Left ventricle myocardium superior (tissue), 1 donor: ENCODE measurements at places on chromosomes 2 and 18. TPM values are rescaled to one million over a fixed set of nuclear protein-coding genes. Genes with fewer than 3 reads are reported as not detected.

GRCh38 chr2:240136671-240137292, 677 bp upstream of the COPS9 start:
- DNase-seq: no peak

DNA sequence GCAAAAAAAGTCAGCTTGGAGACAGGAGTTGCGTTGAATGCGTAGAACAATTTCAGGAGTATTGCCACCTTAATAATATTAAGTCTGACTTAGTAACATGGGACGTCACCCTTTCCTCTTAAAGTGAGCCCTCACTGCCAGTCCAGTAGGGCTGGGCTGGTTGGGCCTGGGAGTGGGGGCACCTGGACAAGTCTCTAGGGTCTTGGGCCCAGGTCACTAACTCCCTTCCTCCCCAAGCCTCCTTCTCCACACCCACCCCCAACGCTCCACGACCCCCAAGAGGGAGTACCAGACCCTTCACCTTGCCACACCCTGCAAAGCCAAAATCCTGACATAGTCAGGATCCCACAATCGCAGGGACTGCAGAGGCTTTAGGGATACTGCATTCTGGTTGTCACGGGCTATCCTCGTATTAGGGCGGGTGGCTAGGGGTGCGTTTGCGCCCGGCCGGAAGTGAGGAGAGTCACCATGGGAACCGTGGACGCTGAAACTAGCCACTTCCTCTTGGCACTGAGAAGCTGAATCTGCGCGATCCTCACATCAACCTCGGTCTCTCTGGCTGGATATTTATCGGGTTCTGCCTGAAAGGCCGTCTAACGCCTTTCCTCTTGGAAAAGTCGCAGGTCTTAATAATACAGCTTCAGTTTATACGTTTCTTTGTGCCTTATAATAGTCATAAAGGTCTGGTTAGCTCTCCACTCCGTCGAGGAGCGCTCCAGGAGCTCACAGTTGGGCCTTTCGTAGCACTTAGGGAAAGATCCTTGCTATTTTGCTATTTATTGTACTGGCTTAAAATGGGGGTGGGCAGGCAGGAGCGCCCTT, 10.3 kb upstream of the CXXC1 start:
- peak; percentile 81 for DNase-seq

- no peak for DNase-seq
Observed at GRCh38 chr2:187208199-187208785, 239.8 kb downstream of the CALCRL start.

DNA sequence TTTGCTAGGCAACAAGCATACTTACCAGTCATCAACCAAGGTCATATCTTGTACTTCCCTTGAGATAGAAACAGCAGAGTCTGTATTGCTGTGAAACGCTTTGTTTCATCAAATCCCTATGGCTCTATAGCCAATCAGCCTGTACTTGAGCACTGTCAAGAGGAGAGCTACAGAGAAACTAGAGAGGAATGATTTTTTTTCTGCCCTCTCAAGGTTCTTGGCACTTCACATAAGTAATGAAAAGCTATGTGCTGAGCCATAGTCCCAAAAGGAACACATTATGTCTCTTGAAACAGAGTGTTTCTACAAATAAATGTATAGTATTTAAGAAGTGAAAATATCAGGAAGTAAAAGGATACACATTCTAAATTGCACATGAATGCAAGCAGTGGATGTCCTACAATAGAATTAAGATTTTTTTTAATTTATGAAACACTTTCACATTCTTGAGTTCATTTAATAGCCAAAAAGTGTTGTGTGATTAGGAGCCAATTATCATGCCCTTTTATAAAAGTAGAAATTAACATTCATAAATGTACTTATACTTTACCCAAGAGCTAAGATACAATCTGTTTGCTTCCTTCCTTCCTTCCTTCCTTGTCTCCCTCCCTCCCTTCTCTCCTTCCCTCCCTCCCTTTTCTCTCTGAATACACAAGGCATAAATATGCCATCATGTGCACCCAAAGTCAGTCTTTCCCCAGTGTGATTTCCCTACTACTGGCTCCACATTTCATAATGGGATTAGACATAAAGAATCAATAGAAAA, 131.8 kb downstream of the CSRNP3 start:
- no peak for DNase-seq

DNA sequence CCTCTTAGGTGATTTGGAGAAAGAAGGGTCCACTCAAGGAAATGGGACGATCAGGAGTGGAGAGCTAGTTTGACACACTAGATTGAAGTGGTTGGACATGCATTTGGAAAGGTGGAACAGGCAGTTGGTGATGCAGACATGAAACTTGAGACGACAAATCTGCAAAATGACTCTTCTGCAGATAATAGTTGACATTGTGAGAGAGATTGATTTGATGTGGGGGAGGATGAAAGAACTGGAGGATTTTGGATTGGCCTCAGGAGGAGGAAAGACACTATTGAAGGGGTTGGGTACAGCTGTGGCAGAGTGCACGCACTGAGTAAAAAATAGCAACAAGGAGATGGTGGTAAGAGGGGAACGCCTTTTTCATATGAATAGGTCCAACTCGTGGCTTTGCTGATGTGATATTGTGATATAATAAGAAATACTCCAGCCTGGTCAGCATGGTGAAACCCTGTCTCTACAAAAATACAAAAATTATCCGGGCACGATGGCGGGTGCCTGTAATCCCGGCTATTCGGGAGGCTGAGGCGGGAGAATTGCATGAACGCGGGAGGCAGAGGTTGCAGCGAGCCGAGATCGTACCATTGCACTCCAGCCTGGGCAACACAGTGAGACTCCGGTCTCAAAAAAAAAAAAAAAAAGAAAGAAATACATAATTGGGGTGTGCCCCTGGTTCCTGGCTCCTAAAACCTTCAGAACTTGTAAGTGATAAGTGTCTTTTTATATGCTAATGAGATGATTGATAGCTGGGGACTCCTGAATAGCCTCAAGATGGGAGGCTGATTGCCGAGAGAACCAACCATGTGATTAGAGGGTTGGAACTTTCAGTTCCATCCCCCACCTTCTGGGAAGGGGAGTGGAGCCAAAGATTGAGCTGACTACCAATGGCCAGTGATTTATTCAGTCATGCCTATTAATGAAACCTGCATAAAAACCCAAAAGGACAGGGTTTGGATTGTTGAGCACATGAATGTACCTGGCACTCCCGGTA, 9.7 kb downstream of the TTLL4 start:
- DNase-seq: no peak

- no peak for DNase-seq
Observed at GRCh38 chr2:114082731-114083433, 193.0 kb downstream of the ACTR3 start.

DNA sequence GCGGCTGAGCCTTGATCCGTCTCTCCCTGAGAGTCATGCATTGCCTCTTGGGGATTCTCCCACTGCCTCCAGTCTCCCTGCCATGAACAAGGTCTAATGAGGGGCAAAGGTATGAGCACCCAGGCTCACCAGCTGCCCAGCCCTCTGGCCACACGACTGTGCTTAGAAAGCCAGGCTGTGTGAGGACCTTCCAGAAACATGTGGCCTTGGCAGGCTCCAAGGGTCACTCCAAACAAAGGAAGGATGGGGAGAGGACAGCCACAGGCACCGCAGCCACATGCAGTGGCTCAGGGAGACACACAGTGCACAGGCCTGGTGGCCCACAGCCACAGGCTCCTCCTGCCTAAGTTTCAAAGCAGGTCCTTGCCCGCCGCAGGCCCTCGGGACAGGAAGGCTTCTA, 35.8 kb downstream of the TGFA start:
- DNase-seq: no peak

- no peak for DNase-seq
Observed at GRCh38 chr18:23738151-23738550, 48.9 kb downstream of the LAMA3 start.

DNA sequence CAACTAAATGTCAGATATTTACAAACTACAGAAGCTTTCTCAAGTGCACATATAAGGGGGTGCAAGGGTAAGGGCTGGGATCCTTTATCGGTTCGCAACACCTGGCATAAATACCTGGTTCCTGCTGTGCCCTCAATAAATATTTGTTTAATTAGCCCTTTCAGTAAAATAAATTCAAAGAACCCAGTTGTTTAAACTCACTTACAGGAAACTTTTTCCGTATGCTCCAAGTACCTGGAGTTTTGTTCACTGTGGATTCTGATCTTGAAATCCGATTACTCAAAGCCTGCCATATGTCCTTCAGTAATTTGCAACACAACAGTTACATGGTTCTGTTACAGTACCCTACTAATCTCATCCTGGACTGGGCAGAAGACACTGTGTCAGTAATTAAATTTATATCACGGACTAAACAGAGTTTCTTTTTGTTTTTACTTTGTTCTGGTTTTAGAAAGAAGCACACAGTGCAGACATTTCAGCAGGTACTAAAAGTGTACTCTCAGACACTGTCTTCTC, 36.9 kb downstream of the TBC1D8 start:
- no peak for DNase-seq

GRCh38 chr2:4690913-4691312, 987.5 kb downstream of the DCDC2C start:
- DNase-seq: no peak

DNA sequence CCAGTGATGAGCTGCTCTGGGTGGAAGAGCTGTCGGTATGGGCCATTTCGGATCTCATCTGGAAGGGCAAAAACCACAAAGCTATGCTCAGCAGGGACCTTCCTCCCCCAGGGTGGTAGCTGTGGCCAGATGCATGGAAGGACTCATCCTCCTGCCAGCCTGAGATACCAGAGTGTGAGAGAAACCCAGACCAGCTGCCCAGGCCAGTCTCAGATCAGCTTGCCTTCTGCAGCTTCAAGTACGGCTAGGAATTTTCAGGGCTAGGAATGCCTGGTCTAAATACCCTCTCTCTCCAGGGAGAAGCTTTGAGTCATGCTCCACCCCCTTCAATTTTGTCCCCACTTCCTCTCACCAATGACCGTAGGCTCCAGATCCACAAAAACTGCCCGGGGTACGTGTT, 1.4 kb upstream of the TUBA4B start:
- DNase-seq: no peak

- DNase-seq: no peak
Observed at GRCh38 chr2:235774153-235774870, 280.5 kb downstream of the AGAP1 start.

DNA sequence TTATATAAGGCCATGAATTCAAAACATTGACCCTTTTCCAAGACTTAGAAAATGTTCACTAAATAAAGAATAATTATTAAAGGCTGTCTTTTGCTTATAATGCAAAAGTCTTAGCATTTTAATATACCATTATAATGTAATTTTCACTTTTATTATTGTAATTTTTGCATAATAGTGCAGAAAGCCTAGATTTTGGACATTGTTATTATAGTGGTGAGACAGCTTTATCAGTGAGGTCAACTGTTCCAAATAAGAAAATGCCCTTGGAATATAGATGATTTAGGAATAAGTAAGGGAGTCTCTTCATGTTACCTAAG, 56.6 kb downstream of the ATIC start:
- no peak for DNase-seq

Gene SCN7A
- total RNA-seq: 28.5 TPM

- no peak for DNase-seq
Observed at GRCh38 chr2:73018188-73018825, 53.2 kb downstream of the SFXN5 start.

Gene RGPD4
- total RNA-seq: 0.10 TPM

GRCh38 chr2:203650860-203651613, 55.4 kb upstream of the CD28 start:
- no peak for DNase-seq

Gene TMEM247
- not detected for total RNA-seq

DNA sequence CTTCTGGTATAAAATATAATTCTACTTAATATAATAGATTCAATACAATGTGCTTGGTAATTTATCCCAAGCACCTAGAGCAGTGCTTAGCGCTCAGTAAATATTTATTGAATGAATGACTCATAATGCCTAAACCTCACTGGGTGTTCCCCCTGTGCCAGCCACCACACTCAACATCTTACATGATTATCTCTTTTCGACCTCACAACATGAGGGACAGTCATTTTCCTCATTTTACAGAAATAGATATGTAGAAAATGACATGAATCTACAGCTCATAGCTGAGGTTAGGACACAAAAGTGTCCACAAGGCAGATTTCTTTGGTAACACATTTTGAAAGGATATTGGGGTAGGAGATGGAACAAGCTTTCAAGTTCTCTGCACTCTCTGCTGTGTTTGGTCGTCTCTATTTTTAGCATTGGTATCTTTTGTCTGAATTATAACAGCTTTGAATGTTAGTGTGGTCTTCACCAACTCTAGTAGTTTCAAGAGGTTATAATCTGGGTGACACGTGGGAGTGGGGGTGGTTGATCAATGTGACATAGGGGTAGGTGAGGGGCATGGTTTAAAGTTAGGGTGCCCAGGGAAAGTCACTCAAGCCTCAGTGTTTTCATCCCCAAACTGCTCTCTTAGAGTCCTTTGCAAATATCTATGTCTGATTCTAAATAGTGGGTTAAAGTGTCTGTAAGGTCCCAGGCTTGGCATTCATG, 9.8 kb downstream of the MYOM1 start:
- no peak for DNase-seq

Gene GAD1
- total RNA-seq: not detected

- no peak for DNase-seq
Observed at GRCh38 chr18:478681-479080, 21.8 kb downstream of the COLEC12 start.

GRCh38 chr2:150587547-150588505, 100.4 kb upstream of the RND3 start:
- no peak for DNase-seq

DNA sequence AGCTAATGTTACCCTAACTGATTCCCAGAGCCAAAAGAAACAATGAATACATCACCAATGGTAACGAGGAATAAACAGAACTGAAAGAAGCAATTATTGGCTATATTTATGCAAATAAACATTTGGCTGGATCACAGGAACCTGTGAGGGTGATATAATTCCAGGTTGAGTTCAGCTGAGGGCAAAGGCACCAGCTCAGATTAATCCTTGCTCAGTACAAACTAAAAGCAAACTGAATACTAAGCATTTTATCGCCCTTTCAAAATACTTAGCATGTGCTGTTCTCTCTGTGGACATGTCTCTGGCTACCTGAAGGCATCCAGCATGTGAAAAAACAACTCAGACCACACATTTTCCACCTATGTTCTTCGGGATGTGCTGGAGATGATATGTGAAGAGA, 791.7 kb downstream of the METTL4 start:
- no peak for DNase-seq

Gene MZT2B
- 510 TPM for total RNA-seq

GRCh38 chr18:23087352-23087751, 47.9 kb upstream of the CABLES1 start:
- no peak for DNase-seq

DNA sequence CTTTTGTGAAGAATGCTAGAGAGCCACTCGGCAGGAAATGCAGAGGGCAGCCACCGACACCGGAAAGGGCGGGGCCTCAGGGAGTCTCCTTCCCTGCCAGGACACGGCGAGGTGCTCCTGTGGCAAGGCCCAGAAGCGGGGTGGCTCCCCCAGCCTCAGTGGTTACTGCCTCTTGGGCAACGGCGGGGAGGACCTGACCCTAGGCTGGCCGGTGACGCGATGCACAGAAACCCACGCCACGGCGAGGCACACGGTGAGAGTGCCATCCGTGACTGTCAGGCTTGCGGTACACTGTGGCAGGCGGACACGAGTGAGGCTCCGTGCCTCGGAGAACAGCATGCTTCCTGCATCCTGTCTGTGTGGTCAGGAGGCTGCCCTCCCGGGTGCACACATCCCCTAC, 47.8 kb downstream of the ZAP70 start:
- no peak for DNase-seq

GRCh38 chr2:195808189-195808588, 151.2 kb downstream of the SLC39A10 start:
- DNase-seq: no peak
